ENCODE measurements at places on chromosomes 3 and 15.

- no peak for DNase-seq
These were observed 470.8 kb downstream of the SOX2 start for GRCh38 chr3:182182531-182182968.

- DNase-seq, result no peak
These were observed 19.5 kb upstream of the MASP1 start for GRCh38 chr3:187310954-187311470.

DNA sequence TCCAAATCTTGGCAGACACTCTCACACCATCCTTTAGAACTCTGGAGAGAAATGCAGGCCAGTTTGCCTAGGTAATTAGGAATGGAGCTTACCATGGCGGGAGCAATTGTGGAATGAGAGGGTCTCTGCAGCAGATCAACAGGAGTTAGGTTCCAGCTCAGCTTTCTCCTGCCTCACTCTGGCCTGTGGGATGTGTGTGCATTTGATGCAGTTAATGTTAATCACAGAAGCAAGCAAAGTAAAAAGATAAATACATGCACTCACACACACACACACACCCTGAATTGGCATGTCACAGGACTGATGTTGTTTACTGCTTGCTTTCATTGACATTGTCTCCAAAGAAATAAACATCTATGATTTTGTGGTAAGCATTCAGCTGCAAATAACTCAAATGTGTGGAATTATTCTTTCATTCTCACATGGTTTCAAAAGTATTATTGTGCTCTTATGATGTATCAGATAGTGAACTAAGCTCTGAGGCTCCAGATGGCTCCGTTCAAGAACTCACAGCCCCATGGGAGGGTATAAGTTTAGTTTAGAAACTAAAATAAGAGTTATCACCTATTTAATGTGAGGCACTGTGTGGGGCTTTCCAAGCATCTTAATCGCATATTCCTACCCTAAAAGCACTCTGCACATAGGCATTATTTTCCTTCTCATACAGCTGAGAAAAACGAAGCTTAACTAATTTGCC lies 31.3 kb upstream of the BFSP2 start:
- DNase-seq, result no peak

GRCh38 chr3:100766069-100766468 lies 56.8 kb downstream of the TFG start:
- DNase-seq, result no peak

All from occipital lobe (tissue), 3 donors.